ENCODE measurements at places on chromosomes 16 and 17. TPM values are rescaled to one million over a fixed set of nuclear protein-coding genes. Genes with fewer than 3 reads are reported as not detected.

PRPSAP1 gene
- total RNA-seq: 24.5 TPM

UTS2R gene
- not detected for total RNA-seq

OMG gene
- total RNA-seq: 2.0 TPM

TLK2 gene
- total RNA-seq: 49.1 TPM

GINS2 gene
- total RNA-seq: 1.1 TPM

MAP2K6 gene
- total RNA-seq: 4.0 TPM

GRIN2A gene
- total RNA-seq: under 0.01 TPM

EPOP gene
- total RNA-seq: 0.83 TPM

TMIGD1 gene
- total RNA-seq: not detected

KRTAP1-5 gene
- total RNA-seq: 0.57 TPM

BRIP1 gene
- 1.7 TPM for total RNA-seq

SLC43A2 gene
- 6.5 TPM for total RNA-seq

HYDIN gene
- 0.65 TPM for total RNA-seq

COPZ2 gene
- total RNA-seq: 123 TPM

VASN gene
- total RNA-seq: 86.0 TPM

ANKRD40CL gene
- not detected for total RNA-seq

CPPED1 gene
- total RNA-seq: 8.1 TPM

SLC6A2 gene
- not detected for total RNA-seq

KCNJ18 gene
- not detected for total RNA-seq

TBC1D3K gene
- under 0.01 TPM for total RNA-seq

FNDC8 gene
- not detected for total RNA-seq

MYH2 gene
- under 0.01 TPM for total RNA-seq

KRT14 gene
- 0.14 TPM for total RNA-seq

ASPA gene
- total RNA-seq: 7.6 TPM

PABPN1L gene
- not detected for total RNA-seq

SDR42E2 gene
- under 0.01 TPM for total RNA-seq

SYT17 gene
- total RNA-seq: under 0.01 TPM

FN3K gene
- total RNA-seq: 4.9 TPM

ODAD4 gene
- total RNA-seq: 0.74 TPM

KRTAP4-4 gene
- not detected for total RNA-seq

SRCIN1 gene
- not detected for total RNA-seq

CTCF gene
- total RNA-seq: 15.7 TPM

ITGA3 gene
- 15.1 TPM for total RNA-seq

DRC7 gene
- total RNA-seq: not detected

BTBD17 gene
- not detected for total RNA-seq

STX1B gene
- 0.71 TPM for total RNA-seq

FASN gene
- total RNA-seq: 94.7 TPM

PROCA1 gene
- total RNA-seq: 1.0 TPM

NPTX1 gene
- total RNA-seq: 1.7 TPM

LRRC37A3 gene
- 2.1 TPM for total RNA-seq

CA7 gene
- not detected for total RNA-seq

CLEC19A gene
- not detected for total RNA-seq
